SIG-M5 (cell line): ENCODE measurements at places on chromosomes 16 and 17.

DNA sequence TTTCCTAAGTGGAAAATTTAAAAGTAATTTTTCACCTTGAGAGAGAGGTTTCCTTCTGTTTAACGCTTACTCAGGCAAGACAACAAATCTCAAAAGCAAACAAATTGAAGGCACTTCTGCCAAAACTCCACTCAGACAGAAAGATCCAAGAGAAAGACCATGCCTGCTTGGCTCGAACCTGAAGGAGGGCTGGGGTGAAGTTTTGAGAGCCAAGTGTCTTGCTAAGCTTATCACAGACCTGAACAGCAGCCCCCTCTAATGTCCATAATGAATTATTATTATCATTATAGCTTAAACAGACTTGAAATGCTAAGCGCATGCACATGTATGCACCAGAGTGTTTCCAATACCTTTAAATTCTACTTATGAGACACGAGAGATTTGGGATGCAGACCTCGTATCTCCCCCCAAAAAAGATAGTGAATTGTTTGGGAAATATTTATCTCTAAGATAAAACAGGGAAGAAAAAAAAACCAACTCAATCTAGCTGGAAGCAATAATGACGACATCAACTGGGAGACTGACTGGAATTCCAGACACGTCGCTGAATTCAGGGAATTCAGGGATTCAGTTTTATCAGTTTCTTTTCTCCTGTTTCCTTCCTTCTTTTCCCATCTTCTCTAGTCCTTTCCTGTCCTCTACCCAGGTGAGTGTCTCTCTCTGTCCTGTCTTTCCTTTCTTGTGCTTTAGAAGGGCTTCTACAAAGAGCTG lies 473.2 kb downstream of the RBFOX1 start:
- DNase-seq, result no peak

- DNase-seq, result no peak
These were observed 338.7 kb downstream of the GRIN2A start for GRCh38 chr16:9843424-9844018.

GRCh38 chr17:75331671-75332070 lies 42.4 kb upstream of the SLC25A19 start:
- DNase-seq, result no peak

- no peak for DNase-seq
These were observed 13.2 kb downstream of the XYLT2 start for GRCh38 chr17:50359005-50359699.

DNA sequence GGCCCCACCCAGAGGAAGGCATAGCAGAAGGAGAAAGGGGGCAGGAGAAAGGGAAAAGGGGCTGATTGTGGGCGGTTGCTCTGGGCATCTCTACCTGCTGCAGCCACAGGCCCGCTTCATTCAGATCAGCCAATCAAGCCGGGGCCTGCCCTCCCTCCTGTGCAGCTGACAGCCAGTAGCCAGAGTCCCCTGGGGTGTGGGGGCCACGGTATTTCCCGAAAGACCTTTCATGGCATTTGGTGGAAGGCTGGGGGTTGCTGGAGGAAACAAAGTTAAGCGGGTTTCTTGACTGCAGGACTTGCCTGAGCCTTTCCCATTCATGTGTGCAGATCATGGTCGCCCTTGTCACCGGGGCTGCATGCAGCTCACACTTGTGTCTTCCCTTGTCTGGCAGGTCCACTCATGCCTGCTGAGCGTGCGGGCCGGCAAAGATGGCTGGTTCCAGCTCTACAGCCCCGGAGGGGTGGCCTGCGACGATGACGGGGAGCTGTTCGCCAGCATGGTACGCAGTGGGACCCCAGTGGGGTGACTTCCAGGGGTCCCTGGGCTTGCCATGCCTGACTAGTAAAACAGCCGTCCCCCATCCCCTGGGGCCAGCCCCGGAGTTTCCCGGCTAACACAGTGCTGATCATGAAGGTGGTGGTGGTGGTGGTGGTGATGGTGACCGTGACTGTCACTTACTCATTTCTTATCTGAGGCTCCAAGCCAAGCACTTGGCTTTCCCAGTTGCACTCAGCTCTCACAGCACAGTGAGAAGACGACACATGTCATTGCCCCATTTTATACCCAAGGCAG lies 82.7 kb upstream of the PLCG2 start:
- DNase-seq, result no peak

- DNase-seq, result no peak
These were observed 42.6 kb downstream of the PIK3R5 start for GRCh38 chr17:8922928-8923327.

DNA sequence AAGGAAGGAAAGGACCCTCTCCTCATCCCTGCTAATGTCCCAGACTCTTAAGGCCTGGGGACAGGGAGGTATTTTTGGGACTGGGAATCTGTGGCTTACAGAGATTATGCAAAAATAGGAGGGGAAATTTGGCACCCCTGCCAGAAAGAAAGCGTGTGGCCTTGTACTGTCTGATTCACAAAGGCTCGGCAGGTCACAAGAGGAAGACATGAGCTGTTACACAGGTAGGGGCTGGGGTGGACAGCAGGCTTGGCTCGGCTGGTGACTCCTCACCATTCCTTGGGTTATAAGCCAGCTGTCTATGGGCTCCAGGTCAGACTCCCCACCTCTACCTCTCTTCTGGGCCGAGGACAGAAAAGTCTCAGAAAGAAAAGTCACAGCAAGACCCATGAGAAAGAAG lies 20.7 kb upstream of the SREBF1 start:
- DNase-seq, result no peak

- peak; percentile 74 for DNase-seq
These were observed 9.4 kb downstream of the MAP3K14 start for GRCh38 chr17:45307290-45308015.

DNA sequence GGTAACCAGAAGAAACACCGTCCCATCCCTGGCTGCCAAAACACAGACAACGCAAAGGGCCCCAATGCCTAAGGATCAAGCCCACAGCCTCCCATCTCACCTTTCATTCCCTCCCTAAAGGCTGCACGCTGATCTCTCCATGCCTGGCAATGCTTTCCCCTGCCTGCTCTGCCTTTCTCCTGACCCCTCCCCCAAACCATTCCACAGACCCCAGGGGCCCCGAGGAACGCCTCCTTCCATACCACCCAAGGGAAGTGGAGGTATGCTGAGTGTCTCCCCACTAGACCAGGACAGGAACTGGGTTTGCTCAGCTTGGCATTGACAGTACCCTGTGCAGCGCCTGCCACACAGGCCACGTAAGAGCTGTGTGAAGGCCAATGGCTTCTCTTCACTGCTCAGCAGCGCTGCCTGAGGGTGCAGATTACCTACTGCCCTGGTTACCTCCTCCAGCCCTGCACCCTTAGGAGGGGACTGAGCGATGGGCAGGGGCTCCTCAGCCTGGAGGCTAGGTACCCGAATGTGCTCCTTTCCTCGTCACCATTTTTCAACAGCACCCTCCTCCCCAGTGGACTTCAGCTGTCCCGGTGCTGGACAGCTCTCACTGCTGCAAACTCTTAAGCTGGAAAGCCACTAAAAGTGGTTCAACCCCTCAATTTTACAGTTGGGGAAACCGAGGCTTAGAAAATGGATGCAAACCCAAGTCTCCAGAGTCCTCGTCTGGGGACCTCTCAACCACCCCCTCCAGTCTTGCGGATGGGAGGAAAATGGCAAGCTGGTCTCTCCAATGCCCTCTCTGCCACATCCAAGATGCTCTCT lies 45.0 kb downstream of the SRCIN1 start:
- no peak for DNase-seq

GRCh38 chr17:9336817-9337216 lies 238.8 kb downstream of the STX8 start:
- DNase-seq, result no peak

DNA sequence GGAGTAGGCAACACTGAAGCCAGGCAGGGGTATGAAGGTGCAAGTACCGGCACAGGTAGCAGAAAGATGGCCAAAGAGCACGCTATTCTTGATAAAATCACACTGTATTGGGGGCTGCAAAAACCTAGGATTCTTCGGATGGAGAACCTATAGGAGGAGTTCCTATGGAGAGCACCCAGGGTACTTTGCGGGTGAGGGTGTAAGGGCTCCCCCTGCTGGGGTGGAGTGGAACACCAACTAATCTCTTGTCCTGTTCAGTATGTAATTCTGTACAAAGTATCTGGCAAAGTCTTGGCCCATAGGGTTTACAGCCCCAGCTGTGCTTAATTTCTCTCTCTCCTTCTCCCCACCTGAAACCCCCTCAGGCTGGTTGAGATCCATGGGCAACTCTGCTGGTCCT lies 393.1 kb upstream of the ASIC2 start:
- no peak for DNase-seq

DNA sequence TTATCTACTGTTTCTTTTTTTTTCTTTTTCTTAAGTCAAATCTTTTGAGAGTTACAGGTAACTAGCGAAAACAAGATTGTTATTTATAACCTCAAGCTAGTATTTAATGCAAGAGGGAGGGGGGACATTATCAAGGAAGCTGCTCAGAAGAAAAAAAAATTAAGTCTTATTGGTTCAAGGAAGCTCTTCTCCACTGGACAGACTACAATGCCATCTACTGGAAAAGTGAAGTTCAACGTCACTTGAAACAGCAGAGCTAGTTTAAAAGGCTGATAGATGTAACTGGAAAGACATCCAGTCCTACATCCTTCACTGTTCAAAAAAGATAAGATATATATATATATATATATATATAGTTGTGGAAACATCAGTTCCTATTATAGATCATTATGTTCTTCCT lies 418.0 kb upstream of the PSMD7 start:
- no peak for DNase-seq

GRCh38 chr16:50306287-50306686 lies 39.9 kb downstream of the ADCY7 start:
- DNase-seq, result no peak

GRCh38 chr17:44557651-44558285 lies 484 bp downstream of the FZD2 start:
- DNase-seq, result no peak

- DNase-seq, result no peak
These were observed 58.8 kb upstream of the RHBDL3 start for GRCh38 chr17:32206861-32207260.

DNA sequence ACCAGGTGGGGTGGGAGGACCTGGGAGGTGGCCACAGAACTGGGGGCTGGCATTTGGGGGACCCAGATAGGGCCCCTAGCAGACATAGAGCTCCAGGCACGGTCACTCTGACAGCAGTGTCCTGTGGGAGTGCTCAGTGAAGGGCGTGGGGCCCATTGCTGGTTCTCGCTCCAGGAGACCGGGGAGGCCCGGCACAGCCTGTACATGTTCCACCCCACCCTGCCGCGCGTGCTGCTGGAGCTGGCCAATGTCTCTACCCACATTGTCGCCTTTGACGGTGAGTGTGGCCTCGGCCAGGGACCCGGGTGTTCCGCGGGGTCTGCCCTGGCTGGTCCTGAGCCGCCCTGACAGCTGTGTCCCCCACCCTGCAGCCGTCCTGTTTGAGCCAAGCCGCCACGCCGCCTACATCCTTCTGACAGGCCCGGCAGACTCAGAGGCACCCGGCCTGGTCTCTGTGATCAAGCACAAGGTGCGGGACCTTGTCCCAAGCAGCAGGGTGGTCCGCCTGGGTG lies 11.2 kb downstream of the RGS11 start:
- DNase-seq, result no peak

GRCh38 chr17:77327566-77328464 lies 187.0 kb downstream of the SEC14L1 start:
- no peak for DNase-seq

DNA sequence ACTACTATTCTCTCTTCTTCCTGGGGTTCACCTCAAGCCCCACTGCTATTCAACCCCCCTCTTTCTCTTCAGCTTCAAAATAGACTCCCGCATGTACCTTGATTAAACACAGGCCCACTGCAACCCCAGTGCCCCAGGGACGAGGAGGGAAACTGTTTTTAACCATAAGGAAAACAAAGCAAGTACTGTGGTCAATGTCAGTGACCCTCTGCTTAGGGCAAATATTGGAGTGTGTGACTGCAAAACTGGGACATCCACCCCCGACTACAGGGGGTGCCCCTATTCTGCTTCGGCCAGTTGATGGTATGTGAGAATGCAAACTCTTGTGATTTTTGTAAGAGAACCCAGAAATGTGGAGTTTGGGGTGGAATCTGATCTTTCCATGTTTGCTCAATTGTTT lies 9.5 kb upstream of the PNPO start:
- no peak for DNase-seq

DNA sequence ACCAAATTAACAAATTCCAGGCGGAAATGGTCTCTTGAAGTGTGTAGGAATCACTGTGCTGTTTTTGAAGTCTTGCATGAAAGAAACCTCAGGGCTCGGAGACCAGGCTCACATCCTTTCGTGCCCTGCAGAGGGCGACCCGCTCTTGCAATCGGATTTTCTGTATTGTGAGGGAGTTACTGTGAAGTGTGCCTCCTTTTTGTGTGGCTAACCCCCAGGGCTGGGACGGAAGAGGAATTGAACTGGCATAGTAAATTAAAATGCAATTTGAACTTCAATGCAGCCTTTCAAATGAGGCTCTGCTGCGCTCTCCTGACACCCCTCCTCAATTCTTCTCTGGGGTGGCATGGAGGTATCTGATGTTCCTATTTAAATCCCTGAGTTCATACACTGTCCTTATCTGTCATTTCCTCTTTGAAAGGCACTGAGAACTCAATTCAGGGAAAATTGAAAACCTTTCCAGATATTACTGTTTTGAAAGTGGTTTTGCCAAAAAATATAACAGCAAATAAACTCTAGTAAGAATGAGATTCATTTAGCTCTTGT lies 51.5 kb upstream of the MGAT5B start:
- DNase-seq, result no peak

- no peak for DNase-seq
These were observed 138.6 kb downstream of the TOX3 start for GRCh38 chr16:52408191-52408845.

DNA sequence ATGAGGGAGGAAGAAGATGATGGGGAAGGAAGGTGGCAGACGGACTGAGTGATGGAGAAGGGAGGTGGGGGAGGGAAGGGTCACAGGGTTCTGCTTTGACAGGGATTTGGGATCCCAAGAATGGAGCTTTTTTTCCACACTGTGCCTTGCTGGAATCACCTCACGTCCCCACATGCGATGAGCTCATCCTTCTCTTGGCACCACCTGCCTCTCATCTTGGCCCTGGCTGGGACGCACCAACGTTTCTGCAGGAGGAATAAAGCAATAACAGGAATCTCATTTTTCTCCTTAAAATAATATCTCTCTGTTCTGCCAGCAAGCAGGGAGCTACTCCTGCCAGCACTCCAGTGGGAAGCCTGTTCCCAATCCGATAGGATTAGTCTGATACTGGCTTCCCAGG lies 47.8 kb downstream of the MEOX1 start:
- no peak for DNase-seq

GRCh38 chr16:85245307-85246172 lies 133.3 kb upstream of the CIBAR2 start:
- DNase-seq, result no peak

- DNase-seq, result no peak
These were observed 43.1 kb upstream of the AMZ2 start for GRCh38 chr17:68204736-68205135.
